ENCODE measurements at places on chromosomes 6 and 20. TPM values are rescaled to one million over a fixed set of nuclear protein-coding genes. Genes with fewer than 3 reads are reported as not detected.

- no peaks in the 10 kb centered on the region for H3K36me3 ChIP-seq
- peaks cover 12% of the 10 kb centered on the region for H3K27me3 ChIP-seq
- H3K27ac ChIP-seq, result no peak overlapping the region
- peaks cover 15% of the 10 kb centered on the region for H3K4me1 ChIP-seq
- H3K4me3 ChIP-seq, result no peak overlapping the region
Observed at GRCh38 chr6:43981363-43981990, 145.8 kb downstream of the MRPL14 start.

DNA sequence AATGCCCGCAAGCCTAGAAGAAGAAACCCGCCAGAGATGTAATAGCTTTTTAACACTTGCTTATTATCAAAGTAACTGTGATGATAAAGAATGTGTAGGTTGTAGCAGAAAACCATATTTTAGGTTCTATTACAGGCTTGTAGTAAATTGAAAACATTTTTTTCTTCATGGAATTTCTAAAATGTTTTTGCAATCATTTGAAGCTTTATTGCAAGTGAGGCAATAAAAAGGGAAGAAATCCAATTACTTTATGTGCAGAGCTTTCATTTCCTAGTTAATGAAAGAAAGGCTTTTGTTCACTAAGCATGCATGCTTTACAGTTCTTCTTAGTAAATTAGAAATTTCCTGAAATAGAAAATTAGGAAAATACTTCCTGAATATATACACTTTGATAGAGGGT lies 135.1 kb downstream of the B3GAT2 start:
- peaks cover 31% of the 10 kb centered on the region for H3K4me1 ChIP-seq
- H3K27me3 ChIP-seq, result no peaks in the 10 kb centered on the region

DNA sequence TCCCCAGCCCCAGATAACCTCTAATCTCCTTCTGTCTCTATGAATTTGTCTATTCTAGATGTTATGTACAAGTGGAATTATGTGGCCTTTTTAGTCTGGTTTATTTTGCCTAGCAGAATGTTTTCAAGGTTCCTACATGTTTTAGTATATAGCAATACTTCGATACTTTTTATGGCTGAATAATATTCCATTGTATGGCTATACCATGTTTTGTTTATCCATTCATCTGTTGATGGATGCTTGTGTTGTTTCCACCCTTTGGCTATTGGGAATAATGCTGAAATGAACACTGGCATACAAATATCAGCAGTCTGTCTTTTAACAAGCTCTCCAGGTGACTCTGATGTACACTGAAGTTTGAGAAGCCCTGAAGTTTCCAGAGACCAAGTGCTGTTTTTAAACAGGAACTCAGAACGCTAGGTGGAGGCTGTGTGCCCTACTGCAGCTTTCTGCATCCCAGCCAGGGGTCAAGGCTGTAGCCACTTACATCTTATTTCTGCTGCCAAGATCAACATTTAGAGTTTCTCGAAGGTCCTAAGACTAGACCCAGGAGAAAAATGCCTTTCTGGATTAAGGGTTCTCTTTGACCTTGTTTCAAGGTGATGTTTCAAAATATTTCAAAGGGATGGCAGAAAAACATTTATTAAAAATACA lies 123.0 kb downstream of the SOBP start:
- H3K4me3 ChIP-seq, result no peak overlapping the region
- no peaks in the 10 kb centered on the region for H3K27me3 ChIP-seq
- no peak for DNase-seq
- no peak overlapping the region for H3K27ac ChIP-seq

GRCh38 chr6:153435787-153436186 lies 304.7 kb upstream of the RGS17 start:
- DNase-seq, result no peak
- H3K4me1 ChIP-seq, result no peaks in the 10 kb centered on the region
- H3K4me3 ChIP-seq, result no peak overlapping the region
- no peaks in the 10 kb centered on the region for H3K27me3 ChIP-seq

GRCh38 chr6:113352029-113352801 lies 504.9 kb upstream of the MARCKS start:
- no peaks in the 10 kb centered on the region for H3K36me3 ChIP-seq
- H3K27ac ChIP-seq, result no peak overlapping the region
- no peaks in the 10 kb centered on the region for H3K27me3 ChIP-seq
- DNase-seq, result no peak
- no peak overlapping the region for H3K4me3 ChIP-seq

DNA sequence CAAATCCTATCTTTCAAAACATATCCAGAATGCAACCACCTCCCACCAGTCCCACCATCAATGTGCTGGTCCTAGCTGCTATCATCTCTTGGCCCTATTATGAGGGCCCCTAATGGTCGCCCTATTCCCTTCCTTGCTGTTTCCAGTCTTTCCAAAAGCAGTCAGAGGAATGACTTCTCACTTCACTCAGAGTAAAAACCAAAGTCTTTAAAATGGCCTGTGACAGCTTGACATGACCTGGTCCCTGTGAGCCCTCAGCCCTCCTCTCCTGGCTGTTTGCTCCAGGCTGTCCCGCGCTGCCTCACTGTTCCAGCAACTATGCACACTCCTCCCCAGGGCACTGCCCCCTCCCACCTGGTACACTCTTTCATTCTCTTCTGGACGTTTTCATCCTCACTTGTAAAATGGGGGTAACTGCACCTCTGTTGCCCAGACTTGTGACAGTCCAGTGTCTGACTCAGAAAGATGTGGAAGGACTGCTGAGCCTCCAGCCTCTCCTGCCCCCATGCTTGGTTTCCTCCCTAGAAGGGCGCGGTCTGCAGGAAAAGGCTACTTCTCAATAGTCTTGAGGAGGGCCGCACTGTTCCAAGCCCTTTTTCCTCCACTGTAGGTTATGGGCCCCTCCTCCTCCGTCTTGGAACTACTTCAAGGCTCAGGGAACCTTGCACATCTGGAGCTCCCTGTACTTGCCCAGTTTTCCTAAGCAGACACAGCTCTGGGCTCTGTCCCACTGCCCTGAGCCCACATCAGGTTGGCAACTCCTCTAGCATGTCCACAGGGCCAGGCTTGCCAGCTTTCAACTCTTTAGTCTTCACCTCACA lies 64.7 kb downstream of the MYH7B start:
- no peak for DNase-seq
- H3K27me3 ChIP-seq, result no peaks in the 10 kb centered on the region
- no peak overlapping the region for H3K27ac ChIP-seq
- H3K36me3 ChIP-seq, result peaks cover 12% of the 10 kb centered on the region
- H3K4me1 ChIP-seq, result peaks cover 4% of the 10 kb centered on the region
- H3K4me3 ChIP-seq, result no peak overlapping the region

GRCh38 chr6:34451192-34451591 lies 14.7 kb upstream of the PACSIN1 start:
- H3K4me3 ChIP-seq, result no peak overlapping the region
- H3K4me1 ChIP-seq, result no peaks in the 10 kb centered on the region
- no peak for DNase-seq
- no peaks in the 10 kb centered on the region for H3K36me3 ChIP-seq
- H3K27ac ChIP-seq, result no peak overlapping the region
- H3K27me3 ChIP-seq, result peaks cover 2% of the 10 kb centered on the region

GRCh38 chr6:109999740-110000139 lies 21.6 kb downstream of the GPR6 start:
- DNase-seq, result no peak
- no peak overlapping the region for H3K27ac ChIP-seq
- H3K4me1 ChIP-seq, result no peaks in the 10 kb centered on the region

GRCh38 chr20:45827030-45827652 lies at the start of gene TNNC2:
TNNC2 (minus strand) TSS chr20:45827312; CDS start chr20:45827248, 64 bp downstream.
- H3K27ac ChIP-seq, result no peak within 1 kb of the TSS
- H3K4me3 ChIP-seq, result no peak within 1 kb of the TSS
- no peaks in the 10 kb centered on the region for H3K36me3 ChIP-seq
- peak; percentile 6 for DNase-seq

- no peak overlapping the region for H3K27ac ChIP-seq
- no peak overlapping the region for H3K4me3 ChIP-seq
- DNase-seq, result no peak
- peaks cover 14% of the 10 kb centered on the region for H3K4me1 ChIP-seq
Observed at GRCh38 chr6:75624988-75625387, 23.3 kb downstream of the SENP6 start.

- peaks cover 18% of the 10 kb centered on the region for H3K27me3 ChIP-seq
- H3K4me1 ChIP-seq, result peaks cover 18% of the 10 kb centered on the region
- no peaks in the 10 kb centered on the region for H3K36me3 ChIP-seq
- H3K27ac ChIP-seq, result no peak overlapping the region
- H3K4me3 ChIP-seq, result no peak overlapping the region
- DNase-seq, result no peak
Observed at GRCh38 chr6:137729866-137730629, 137.0 kb upstream of the TNFAIP3 start.

DNA sequence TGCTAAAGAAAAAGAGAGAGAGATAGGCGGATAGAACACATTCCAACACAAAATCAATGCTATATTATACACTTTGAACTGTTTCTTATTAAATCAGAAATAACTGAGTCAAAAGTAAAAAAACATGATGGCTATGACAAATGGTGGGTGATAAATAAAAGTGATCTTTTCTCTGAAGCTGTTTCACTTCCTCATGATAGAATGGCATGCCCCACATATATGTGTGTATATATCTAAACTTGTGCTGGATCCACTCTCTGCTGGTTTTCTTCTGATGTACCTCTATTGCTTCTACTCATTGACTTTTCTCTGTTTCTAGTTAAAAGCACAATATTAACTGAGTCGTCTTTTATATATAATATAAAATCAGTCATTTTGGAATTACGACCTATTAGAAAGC lies 429.9 kb downstream of the PKHD1 start:
- no peaks in the 10 kb centered on the region for H3K27me3 ChIP-seq
- H3K27ac ChIP-seq, result no peak overlapping the region
- no peaks in the 10 kb centered on the region for H3K36me3 ChIP-seq
- no peak for DNase-seq
- no peak overlapping the region for H3K4me3 ChIP-seq

DNA sequence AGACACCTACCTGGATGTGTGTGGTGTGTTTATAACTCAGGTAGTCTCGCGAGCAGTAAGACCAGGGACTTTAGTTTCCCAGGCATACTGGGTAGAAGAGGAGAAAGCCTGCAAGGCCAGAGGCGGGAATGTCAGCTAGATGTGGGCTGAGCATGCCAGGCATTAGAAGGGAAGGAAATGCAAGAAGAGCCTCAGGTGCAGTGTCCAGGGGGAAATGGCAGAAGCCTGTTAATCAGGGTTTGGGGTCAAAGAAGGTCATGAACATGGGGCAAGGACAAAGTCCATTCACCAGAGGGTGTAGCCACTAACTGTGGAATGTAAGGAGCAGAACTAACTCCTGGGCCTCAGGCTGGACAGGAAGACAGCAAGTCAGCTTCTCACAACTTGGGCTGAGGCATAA lies 305.0 kb downstream of the SMOC2 start:
- H3K4me3 ChIP-seq, result no peak overlapping the region
- peaks cover 3% of the 10 kb centered on the region for H3K4me1 ChIP-seq
- no peak overlapping the region for H3K27ac ChIP-seq

- no peak overlapping the region for H3K27ac ChIP-seq
- H3K4me1 ChIP-seq, result no peaks in the 10 kb centered on the region
- no peak overlapping the region for H3K4me3 ChIP-seq
- no peak for DNase-seq
Observed at GRCh38 chr6:119105282-119105681, 26.8 kb upstream of the FAM184A start.

DNA sequence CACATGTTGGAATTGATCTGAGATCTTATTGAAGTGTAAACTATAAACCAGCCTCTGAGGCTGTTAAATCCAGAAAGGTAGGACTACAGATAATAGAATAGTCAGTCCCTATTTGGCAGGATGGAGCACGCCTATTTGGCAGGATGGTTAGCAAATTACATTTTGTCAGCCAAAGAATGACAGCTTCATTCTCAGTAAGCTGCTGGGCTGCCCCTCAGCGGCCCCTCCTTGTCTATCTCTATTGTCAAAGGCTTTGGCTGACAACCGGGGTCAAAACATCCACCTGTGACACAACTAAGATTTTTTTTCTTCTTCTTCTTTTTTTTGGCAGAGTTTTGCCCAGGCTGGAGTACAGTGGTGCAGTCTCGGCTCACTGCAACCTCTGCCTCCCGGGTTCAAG lies 123.4 kb upstream of the ECI2 start:
- DNase-seq, result no peak
- no peak overlapping the region for H3K27ac ChIP-seq
- H3K4me1 ChIP-seq, result no peaks in the 10 kb centered on the region
- no peaks in the 10 kb centered on the region for H3K36me3 ChIP-seq

ULBP2 gene
- 0.98 TPM for total RNA-seq

GJA10 gene
- total RNA-seq, result not detected

KCNS1 gene
- 0.33 TPM for total RNA-seq

ZNF831 gene
- 5.7 TPM for total RNA-seq

CUL7 gene
- total RNA-seq, result 9.8 TPM

FOXF2 gene
- not detected for total RNA-seq

SLC35F1 gene
- total RNA-seq, result not detected

PPP1R16B gene
- total RNA-seq, result 74.6 TPM

SMOC2 gene
- not detected for total RNA-seq

Data from natural killer cell treated with Interleukin-12 subunit alpha and Interleukin-12 subunit beta and Interleukin-15 and Interleukin-18, amount 100 ng/mL, for 72 hours (primary cell).